ENCODE measurements at places on chromosomes 13 and 19.

- no peak for DNase-seq
Measured at GRCh38 chr19:33064458-33064791, 263 bp downstream of the RHPN2 start.

DNA sequence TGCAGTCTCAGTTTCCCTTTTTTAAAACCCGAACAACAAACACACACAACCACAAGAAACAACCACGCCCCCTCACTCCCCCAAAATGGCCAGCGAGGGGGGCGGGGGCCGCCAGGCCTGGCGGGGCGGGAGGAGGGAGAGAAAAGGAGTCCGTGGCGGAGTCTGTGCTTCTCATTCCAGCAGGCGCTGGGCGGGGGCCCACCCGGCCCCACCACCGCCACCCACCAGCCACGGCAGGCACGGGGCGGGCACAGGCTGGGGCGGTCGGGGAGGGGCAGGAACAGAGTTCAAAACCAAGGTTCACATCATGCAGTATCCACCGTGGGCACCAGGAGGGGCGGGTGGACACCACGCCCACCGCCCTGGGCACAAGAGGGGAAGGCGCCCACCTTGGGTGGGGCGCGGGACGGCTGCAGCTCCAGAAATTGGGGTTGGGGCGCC, 12.9 kb downstream of the DPF1 start:
- DNase-seq: no peak

- no peak for DNase-seq
Measured at GRCh38 chr13:61950828-61951227, 535.2 kb upstream of the PCDH20 start.

DNA sequence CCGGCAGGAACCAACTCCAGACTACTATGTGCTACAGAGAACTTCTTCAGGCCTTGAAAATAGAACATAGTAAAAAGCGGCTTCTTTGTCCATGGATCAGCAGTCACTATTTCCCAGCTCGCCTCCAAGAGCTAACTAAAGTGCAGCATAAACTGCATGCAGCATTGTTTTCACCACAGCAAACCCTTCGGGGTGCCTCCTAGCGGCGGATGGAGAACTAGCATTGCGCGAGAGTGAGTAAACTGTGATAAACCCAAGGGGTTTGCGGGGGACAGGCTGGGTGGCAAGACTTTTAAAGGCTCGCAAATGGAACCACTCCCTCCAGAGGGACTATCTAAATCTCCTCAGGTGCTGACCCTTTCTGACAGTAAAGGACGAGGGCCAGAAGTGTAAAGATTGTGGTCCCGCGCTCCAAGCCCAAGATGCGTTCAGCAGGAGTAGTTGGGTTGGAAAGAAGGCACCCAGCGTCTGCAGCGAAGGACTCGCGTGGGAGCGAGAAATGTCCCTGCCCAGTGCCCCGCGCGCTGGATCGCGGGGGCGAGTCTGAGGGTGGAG, 21.5 kb upstream of the SGCG start:
- DNase-seq: no peak

DNA sequence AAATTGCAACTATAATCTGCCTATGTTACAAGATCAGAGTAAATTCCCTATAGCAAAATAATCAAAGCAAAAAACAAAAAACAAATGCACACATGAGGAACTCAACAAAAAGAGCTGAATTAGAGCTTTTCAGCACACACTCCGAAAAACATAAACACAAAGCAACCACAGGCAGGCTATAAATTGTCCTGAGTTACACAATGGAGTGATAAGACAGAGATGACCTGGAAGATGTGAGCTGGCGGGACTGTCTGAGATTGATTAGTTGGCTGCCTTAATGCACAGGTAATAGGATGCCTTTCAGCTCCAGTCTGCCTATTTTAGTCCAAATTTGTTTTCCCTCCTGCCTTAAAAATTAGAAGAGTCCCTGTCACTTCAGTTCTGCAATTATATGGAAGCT, 159.0 kb upstream of the FNDC3A start:
- no peak for DNase-seq

DNA sequence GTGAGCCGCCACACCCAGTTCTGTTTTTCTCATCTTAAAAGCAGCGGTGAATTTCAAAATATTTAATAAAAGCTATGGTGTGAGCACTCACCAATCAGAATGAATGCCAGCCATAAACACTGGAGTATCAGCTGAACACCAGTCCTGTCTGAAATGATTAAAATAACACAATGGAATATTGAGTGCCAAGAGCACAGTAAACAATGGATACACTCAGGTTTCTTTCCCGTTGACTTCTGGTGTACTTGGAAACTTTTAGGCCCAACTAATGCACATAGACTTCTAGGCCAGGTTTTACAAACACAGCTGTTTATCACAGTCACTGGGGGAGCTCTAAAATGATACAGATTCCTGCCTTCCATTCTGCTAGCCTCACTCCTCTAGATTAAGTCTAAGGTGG, 68.3 kb downstream of the SLC6A16 start:
- DNase-seq: no peak

- no peak for DNase-seq
Measured at GRCh38 chr13:34640179-34640992, 301.7 kb upstream of the NBEA start.

- peak; percentile 3 for DNase-seq
Measured at GRCh38 chr13:82847595-82847994, 1034.7 kb downstream of the SLITRK1 start.

GRCh38 chr13:102040812-102041211, 361.0 kb downstream of the FGF14 start:
- DNase-seq: no peak

GRCh38 chr13:86098511-86098910, 299.3 kb upstream of the SLITRK6 start:
- DNase-seq: no peak

DNA sequence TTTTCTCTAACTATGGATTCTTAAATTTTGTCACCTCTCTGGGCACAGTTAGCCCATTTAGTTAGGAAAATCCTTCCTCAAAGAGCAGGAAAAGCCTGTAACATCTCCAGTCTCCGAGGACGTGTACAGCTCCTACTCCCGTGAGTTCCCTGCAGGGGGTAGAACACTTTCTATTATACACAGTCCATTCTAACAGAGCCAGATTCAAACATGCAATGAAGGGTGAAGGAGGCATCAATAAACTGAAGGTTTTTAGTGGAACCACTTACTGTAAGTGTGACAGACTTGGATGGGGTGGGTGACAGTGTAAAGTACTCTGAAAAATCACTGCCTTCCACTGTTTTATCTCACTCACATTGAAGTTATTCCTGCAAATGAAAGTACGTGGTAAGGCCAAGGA, 204.7 kb upstream of the DACH1 start:
- DNase-seq: no peak

GRCh38 chr19:2055931-2056836, 5.1 kb upstream of the MKNK2 start:
- peak; percentile 54 for DNase-seq

DNA sequence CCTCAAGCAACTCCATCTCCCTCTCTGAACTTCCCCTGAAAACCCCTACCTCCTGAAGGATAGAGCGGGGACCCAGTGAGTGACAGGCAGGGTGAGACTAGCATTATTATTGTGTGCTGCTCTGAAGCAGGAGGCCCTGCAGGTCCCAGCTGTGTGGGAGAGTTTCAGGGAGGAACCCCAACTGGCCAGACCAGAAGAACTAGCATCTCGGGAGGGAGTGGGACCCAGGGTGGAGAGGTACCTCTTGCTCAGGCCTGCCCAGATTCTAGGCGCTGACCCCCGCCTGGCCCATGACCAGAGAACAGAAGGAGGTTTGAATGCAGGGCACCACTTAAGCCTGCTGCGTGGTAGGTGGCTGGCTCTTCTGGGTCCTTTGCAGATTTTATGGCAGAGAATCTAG, 5.7 kb upstream of the LYPD3 start:
- no peak for DNase-seq

GRCh38 chr13:34419025-34419424, 523.0 kb upstream of the NBEA start:
- DNase-seq: no peak

GRCh38 chr13:44592216-44592847, 16.2 kb upstream of the TSC22D1 start:
- no peak for DNase-seq
